ENCODE measurements at places on chromosomes 12 and 14.
A peak's percentile ranks its signal among the peaks of the same experiment; 100 is the strongest.

DNA sequence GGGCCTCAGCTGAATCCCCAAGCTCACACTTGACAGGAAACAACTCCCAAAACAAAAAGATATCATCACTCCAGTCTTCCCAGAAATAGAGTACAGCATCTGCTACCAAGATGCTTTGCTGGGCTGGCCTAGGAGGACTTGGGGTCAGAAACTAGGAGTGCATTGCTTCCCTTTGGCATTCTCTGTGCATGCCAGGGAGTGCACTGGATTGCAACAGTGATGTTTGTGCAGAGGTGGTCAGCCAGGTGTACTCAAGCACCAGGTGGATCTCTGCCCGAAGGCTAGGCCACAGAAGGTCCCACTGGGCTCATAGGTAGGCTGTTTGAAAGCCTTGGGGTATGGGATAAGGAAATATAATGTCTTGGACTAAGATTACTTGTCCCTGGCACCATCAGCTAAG lies 51.1 kb downstream of the RAB35 start:
- no peak for DNase-seq

GRCh38 chr12:44833561-44833960 lies 42.6 kb downstream of the NELL2 start:
- DNase-seq = no peak

DNA sequence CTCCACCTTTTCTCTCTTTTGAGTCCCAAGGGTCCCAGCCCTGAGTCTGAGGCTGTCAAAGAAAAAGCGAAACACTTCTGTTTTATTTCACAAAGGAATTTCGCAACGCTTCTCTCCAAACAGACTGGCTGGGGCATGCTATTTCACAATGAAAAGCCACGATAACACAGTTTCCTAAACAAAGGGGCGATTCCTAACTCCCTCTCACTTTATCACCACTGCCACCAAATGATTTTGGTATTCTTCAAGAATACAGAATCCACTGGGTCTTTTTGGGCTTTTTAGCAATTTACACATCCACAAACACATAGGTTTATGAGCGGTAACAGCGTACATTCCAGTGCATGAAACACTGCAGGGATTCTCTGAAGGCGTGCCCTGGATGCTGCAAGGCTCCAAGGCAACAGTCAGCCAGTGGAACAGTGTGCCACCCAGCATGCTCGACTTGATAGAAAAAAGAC lies 161.2 kb downstream of the DAD1 start:
- DNase-seq = no peak

DNA sequence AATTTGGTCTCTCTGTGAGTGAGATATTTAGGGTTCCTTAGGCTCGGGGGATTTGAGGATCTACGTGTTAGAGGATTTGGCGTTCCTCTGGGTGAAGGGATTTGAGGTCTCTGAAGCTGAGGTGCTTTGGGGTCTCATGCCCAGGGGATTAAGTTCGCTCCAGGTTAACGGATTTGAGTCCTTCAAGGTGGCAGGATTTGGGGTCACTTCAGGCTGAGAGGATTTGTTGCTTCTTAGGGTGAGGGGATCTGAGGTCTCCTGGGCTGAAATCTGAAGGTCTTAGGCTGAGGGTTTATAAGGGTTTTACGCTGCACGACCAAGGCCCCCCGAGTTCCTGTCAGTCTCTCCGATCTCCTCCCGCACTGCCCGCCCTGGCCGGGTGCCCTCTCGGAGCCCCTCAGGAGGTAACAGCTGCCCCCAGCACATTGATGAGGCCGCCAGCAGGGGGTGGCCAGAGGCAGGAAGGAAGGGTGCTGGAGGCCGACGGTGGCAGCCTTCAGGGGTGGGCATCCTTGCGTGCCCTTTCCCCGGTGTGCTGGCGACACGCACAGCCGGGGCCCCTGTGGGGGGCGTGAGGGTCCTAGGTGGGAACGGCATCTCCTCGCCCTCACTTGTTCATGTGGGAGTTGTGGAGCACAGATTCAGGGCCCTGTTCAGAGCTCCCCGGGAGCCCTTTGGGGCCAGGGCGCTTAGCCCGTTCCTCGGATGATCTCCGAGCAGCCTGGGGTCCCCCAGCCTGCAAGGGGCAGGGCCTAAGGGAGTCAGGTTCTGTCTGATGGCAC lies 14.3 kb downstream of the CEP170B start:
- no peak for DNase-seq

DNA sequence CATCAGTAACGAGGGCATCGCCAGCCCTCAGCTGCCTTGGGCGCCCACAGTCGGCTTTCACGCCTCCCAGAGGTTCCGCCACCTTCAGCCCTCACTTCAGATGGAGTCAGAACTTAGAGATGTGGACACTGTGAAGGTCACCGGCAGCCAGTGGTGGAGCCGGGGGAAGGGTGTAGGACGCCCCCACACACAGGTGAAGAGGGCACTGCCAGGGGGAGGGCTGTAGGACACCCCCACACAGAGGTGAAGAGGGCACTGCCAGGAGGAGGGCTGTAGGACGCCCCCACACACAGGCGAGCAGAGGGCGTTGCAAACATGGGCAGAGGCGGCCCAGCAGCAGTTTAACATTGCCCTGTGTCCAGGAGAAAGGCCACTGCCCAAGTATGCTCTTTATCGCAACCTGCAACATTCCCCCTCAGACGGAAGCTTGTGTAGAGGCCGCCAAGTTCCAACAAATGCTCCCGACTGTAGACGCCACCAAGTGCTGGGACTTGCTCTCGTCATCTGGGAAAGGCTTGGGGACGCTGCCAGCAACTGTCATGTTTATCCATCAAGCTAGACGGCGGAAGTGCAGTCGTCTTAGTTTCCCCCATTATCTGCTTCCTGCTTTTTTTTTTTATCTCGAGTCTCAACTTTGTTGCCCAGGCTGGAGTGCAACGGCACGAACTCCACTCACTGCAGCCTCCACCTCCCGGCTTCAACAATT lies 4.9 kb upstream of the ANKLE2 start:
- DNase-seq = no peak

GRCh38 chr12:28027328-28027727 lies 54.8 kb upstream of the PTHLH start:
- DNase-seq = no peak

- no peak for DNase-seq
These were observed 12.3 kb upstream of the DLK1 start for GRCh38 chr14:100714258-100714892.

GRCh38 chr14:104110491-104111209 lies 25.1 kb downstream of the ASPG start:
- no peak for DNase-seq

DNA sequence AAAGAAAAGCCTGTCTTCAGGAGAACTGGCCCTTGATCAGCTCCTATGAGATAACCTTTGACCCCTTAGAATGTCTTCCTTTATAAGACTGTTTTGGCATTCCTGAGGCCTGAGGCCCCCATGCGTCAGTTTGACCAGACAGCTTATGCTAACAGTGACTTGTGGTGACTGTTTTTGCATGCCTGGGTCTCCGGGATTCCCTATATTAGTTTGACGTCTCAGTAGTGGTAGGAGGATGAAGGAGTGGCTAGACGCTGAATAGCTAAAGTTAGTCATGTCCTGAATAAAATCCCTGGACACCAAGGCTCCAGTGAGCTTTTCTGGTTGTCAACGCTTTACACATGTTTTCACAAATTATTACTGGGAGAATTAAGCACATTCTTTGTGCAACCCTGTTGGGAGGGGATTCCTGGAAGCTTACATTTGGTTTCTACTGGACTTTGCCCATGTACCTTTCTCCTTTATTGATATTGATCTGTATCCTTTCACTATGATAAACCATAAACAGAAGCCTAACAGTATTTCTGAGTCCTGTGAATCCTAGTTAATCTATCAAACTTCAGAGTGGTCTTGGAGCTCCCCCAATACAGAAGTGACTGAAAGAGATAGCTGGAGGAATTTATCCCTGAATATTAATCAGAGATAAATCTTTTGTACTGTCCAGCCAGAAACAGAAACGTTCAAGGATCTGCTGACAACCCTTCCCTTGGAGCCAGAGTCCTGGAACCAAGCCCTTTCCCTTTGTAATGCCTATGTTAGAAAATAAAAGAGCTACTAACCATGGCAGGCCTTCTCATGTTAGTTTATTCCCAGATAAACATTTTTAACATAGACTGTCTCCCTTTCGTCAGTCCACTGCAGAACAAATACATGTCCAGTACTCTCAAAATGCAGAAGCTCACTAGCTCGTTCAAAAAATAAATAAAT lies 479.2 kb downstream of the RPS29 start:
- no peak for DNase-seq

DNA sequence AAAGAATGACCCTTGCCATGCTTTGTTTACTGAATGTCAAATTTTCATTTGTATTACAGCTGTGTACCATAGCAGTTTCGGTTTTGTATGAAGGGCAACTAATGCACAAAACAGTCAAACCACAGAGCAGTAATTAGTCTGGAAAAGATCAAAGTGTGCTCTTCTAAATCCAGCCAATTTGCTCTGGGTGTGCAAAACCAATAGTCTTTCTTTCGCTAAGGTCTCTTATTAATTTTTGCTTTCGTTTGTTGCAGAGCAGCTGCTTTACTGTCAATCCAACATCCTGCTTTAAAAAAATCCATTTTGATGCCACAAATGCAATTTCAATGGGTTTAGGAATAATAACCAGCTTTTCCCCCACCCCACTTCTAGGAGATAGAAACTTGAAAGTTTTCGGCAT lies 114.2 kb downstream of the BRMS1L start:
- DNase-seq = peak; percentile 32

GRCh38 chr12:76420222-76420621 lies 72.0 kb upstream of the BBS10 start:
- no peak for DNase-seq

GRCh38 chr14:26500028-26500427 lies 97.8 kb downstream of the NOVA1 start:
- DNase-seq = no peak

DNA sequence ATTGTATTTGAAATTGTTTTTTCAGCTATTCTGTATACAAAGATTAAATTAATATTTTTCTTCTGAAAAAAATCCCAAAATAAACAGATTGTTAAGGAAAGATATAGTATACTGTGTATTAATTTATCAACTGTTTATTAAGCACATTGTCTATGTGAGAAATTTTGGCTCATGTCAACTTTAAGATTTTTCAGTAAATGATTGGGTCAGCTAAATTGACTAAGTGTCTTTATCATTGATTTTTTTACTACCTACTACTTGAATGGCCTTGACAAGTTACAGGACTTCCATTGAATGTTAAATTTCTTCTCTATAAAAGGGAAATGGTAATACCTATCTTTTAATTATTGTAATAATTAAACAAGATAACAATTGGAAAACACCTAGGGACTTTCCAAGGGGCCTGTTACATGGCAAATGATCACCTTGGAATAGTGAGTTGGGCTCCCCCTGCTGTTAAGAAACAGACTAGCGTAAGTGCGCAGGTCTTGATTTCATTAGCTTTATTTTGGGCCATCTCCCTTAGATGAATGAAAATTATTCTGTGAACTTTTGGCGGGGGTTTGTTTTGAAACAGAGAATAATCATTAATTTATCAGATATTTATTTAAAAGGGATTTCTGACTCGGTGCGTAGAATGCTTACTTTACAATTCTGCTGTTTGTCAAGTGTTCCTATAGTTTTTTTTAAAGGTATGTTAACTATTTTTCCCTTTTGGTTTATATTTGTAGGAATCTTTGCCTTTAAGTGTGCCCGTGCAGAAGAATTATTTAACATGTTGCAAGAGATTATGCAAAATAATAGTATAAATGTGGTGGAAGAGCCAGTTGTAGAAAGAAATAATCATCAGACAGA lies 14.5 kb upstream of the CCT2 start:
- DNase-seq = peak; percentile 65

- DNase-seq = no peak
These were observed 11.9 kb upstream of the FKBP11 start for GRCh38 chr12:48937170-48937569.

- DNase-seq = no peak
These were observed 268.2 kb upstream of the GRIP1 start for GRCh38 chr12:66947119-66947518.

DNA sequence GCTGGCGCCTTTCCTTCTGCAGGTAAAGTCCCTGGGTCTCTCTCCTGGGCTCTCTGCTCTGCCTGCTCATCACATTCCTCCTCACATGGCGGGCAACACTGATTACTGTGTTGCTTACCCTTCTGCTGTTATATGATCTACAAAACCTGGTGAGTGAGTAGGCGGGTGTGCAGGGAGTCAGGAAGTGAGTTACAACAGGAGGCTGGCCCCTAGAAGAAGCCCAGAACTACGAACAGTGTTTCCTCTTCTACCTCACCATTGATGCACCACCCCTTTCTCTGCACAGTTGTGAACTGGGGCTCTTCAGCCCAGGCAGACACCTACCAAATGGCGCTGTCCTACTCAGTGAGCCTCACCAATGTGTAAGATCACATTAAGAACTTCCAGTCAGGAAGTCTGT lies 4.9 kb upstream of the KLHL33 start:
- no peak for DNase-seq

DNA sequence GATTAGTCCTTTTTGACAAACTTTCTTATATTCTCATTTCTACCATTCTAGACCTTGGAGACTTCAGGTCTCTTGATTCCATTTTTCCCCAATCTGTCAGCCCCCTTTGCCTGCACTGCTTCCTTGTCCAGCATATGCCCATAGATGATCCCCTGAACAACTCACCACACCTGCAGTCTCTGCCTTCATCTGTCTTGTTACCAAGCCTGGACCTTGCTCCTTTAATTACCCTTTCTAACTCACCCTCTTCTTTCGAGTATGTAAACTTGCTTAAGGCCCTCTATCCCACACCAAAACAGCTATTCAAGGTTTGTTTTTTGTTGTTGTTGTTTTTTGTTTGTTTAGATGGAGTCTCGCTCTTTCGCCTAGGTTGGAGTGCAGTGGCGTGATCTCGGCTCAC lies 9.6 kb downstream of the COX14 start:
- DNase-seq = no peak

DNA sequence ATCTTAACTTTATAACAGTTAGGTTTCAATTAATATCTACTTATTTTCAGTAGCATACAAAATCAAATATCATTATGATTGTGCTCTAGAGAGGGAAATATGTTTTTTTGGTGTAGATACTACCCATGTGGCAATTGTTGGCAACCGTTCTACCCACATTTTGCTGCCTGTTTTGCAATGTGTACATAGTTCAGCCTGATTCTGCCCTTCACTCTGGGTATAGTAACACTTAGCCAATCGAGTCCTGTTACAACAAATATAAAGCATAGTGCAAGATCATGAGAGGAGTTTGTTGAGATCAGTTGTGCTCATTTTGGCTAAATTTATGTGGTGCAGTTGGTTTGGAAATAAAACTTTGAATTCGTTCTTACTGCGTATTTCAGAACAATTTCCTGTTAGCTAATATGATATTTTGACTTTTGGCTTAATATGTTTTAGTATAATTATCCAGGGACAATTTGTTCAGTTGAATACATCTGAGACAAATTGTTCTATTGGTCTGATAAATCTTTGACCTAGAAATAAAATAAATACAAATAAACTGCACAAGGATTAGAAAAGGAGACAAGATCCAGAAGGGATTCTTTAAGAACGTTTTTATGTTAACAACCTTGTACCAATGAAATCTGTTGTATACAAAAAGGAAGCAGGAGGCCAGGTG lies 76.9 kb downstream of the ATF7IP start:
- DNase-seq = no peak

- DNase-seq = no peak
These were observed 39.9 kb upstream of the PYGL start for GRCh38 chr14:50984036-50984710.

- DNase-seq = no peak
These were observed 663 bp upstream of the SNAPC1 start for GRCh38 chr14:61761557-61761956.
